Activated gamma-delta T cell treated with anti-CD3 and anti-CD28 coated beads, Interleukin-2, amount 50 U/mL, for 16 hours (primary cell): ENCODE measurements at places on chromosomes 2 and 18.

DNA sequence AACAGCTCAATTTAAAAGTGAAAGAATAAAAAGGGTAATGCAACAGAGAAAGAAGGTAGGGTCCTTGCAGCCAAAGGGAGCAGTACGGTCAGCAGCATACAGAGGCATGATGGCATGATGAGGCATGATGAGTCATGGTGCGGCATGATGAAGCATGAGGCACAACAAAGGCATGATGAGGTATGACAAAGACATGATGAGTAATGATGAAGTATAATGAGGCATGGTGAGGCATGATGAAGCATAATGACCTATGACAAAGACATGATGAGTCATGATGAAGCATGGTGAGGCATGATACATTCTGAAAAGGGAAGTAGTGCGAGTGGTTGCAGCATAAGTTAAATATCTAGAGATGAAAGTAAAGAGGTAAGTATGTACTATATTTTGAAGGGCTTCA, 673.2 kb downstream of the TMEM182 start:
- DNase-seq = no peak

GRCh38 chr2:232633413-232634205, at the start of gene EFHD1:
Gene EFHD1, plus strand, starts transcription at chr2:232633604. Its CDS starts 101 bp downstream, at chr2:232633705.
- no peak for DNase-seq

DNA sequence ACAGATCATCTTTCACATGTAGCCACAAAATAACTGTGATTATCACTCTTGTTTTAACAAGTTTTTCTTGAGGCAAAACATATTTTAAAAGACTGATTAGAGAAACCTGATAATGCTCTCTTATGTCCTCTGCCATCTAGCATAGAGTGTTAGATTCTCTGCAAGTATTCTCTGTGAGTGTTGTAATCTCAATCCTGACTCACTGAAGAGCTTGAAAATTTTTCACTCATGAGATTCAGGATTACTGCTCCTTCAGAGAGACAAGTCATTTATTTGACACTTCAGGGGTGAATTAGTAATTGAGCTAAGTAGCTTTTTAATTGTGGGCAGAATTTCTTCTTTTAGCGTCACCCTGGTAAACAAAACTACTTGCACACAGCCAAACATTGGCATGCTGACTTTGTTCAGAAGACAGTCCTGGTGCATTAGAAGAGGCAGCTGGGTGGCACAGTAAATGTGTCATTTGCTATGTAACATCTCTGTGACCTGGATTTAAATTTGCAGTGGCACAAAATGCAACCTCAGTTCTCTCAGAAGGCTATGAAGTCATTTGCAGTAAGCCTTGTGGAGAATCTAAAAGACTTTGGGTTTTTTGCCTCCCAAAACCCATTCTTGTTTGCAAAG, 172.9 kb downstream of the LRP1B start:
- DNase-seq = no peak

- no peak for DNase-seq
These were observed 243.1 kb upstream of the FANCL start for GRCh38 chr2:58484221-58484620.

GRCh38 chr2:65344689-65345088, 87.7 kb downstream of the SPRED2 start:
- no peak for DNase-seq

- no peak for DNase-seq
These were observed 243.0 kb downstream of the CELF4 start for GRCh38 chr18:37322492-37323035.

DNA sequence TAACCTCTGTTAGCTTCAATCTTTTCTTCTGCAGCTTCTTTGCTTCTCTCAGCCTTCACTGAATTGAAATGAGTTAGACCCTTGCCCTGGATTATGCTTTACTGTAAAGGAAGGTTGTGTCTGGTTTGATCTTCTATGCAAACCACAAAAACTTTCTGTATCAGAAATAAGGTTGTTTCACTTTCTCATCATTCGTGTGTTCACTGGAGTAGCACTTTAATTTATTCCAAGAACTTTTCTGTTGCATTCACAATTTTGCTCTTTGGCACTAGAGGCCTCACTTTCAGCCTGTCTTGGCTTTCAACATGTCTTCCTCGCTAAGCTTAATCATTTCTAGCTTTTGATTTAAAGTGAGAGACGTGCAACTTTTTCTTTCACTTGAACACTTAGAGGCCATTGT, 365.3 kb downstream of the TDRD15 start:
- DNase-seq = no peak
